ENCODE measurements at places on chromosomes 1 and 21.

DNA sequence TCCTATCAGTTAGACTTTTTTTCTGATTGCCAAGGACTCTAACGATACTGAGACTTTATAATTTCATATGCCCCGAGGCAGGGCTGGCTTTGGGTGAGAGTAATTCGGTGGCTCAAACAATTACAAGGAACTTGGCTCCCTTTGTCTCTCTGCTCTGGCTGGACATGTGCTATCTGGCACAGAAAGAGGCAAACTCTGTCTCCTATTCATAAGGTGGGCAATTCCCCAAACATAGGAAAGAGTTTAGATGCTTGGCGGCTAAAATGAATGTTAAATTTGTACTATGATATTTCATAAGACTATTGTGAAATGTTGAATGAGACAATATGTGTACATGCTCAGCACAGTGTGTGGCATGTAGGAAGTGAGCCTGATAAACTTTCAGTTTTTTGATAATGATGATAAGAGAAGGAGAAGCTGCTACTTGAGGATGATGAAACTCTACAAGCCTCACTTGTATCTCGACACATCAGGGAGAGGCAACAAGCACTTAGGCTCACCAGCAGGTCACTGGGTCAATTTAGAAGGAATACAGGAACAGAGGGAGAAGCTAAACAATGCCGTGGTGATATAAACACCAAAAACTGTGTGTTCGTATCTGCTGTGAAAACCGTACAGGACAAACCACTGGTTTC, 12.6 kb upstream of the NTPCR start:
- no peak for DNase-seq

DNA sequence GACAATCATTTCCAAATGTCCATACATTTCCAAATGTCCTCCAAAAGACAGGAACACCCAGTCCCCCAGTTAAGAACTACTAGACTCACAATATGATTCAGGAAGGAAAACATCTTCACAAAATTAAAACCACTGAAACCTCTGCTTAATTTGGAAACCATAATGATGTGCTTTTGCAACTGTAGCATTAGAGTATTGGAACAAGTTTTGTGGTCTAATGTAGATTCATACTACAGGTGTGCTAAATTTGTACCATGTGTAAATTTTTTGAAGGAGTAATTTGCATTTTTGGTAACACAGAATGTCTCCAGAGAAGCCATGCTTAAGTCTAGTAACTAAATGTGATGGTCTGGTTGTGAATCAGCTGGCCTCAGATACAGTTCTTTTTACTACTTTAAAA, 129.6 kb downstream of the DPYD start:
- DNase-seq, result no peak

DNA sequence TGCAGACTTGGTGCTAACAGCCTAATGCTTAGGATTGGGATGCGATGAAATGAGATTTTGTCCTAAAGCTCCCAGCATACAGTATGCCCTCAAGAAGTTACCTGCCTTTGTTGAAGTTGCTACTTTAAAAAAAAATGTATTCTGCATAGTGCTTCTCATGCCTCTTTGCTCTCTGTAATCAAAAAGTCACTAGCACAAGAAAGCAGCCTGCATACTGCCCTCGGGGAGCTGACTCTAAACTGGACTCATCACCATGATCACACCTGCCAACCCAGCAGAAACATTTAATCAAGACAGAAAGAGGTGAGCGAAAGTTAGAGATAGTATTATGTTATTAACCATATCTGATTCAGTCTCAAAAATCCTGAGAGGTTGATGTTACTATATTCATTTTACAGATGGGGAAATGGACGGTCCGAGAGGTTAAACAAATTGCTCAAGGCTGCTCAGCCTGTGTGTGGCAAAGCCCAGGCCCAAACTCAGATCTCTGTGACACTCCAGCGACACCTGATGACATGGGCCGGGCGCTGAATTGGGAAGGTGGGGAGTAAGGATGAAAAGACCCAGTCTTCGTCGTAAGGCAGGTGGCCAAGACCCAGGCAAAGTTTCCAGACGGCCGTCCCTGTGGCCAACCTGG, 1.1 kb downstream of the BATF3 start:
- no peak for DNase-seq

GRCh38 chr1:111454859-111455641, 5.8 kb downstream of the ATP5PB start:
- no peak for DNase-seq

- no peak for DNase-seq
Observed at GRCh38 chr1:16209847-16210407, 2.5 kb downstream of the ARHGEF19 start.

DNA sequence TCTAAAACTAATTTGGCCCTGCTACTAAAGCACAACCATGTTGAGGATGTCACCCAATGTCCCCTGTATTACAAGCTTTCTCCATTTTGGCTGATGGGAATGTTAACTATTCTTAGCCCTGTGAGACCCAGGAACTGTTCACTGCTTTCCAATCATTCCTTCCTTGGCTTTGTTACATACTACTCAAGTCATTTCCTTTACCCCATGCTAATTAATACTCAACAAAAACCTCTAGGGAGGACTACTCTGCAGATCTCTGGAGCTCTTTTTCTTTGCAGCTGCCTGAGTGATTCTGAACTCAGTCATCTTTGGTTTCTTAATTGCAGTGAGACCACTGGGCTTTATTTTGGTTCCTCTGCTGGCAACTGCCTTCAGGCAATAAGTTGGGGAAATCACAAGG, 23.3 kb upstream of the RPE65 start:
- no peak for DNase-seq
